ENCODE measurements at places on chromosomes 5 and 9. TPM values are rescaled to one million over a fixed set of nuclear protein-coding genes. Genes with fewer than 3 reads are reported as not detected.
A peak's percentile ranks its signal among the peaks of the same experiment; 100 is the strongest.

DNA sequence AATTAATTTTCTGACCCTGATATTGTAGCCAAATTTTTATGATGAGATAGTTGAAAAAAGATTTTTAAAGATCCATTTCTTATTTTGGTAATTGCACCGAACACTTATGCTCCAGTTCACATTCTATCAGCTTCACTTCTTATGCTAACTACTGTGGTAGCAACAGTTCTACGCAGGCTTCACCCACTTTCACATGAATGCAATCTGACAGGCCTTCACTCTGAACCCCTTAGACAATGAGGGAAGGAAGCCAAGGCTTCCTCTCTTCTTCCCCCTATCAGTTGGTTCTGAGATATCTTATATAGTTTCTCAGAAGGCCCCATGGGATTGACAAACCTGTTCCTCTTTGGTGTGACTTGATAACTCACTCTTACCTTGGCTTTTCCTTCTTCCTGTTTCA, 185.8 kb downstream of the CETN3 start:
- H3K4me3 ChIP-seq, result no peak overlapping the region
- no peak overlapping the region for H3K27ac ChIP-seq
- H3K4me1 ChIP-seq, result no peaks in the 10 kb centered on the region
- H3K36me3 ChIP-seq, result no peaks in the 10 kb centered on the region
- no peaks in the 10 kb centered on the region for H3K27me3 ChIP-seq

DNA sequence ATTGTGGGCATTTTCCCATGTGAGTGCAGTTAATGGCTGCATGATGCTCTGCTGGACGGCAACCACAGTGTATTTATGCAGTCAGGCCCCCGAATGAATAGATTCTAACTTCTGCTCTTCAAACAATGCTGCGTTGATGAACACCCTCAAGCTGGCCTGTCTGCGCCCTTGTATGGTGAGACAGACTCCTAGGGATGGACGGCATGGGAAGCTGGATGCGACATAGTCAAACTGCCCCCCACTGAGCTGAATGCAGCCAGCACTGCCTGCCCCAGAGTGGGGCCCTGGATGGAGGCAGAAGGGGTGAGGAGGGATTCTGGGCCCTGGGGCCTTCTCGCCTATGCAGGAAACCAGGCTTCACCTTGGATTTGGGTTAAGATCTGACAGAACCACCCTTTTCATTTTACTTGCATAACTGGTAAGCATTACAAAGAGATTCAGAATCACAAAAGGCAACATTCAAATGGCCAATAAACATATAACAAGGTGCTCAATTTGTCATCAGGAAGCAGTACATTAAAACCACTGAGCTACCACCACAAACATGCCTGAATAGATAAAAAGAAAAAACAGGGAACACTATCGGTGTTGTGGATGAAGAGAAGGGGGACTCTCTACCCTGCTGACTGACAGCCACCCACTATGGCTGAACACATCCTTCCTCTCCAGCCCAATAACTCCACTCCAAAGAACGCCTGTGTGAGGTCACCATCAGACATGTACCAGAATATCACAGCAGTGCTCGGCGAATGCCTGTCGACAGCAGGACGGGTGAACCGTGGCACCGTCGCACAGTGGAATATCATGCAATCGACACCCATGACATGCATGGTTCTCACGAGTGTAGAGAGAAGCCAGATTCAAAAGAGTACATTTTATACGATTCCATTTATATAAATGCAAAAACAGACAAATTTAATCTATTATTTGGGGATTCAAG, 79.1 kb downstream of the RAPGEF1 start:
- peaks cover 2% of the 10 kb centered on the region for H3K36me3 ChIP-seq
- H3K27ac ChIP-seq, result no peak overlapping the region
- peaks cover 71% of the 10 kb centered on the region for H3K4me1 ChIP-seq
- no peak overlapping the region for H3K4me3 ChIP-seq
- H3K27me3 ChIP-seq, result no peaks in the 10 kb centered on the region
- no peak for DNase-seq

DNA sequence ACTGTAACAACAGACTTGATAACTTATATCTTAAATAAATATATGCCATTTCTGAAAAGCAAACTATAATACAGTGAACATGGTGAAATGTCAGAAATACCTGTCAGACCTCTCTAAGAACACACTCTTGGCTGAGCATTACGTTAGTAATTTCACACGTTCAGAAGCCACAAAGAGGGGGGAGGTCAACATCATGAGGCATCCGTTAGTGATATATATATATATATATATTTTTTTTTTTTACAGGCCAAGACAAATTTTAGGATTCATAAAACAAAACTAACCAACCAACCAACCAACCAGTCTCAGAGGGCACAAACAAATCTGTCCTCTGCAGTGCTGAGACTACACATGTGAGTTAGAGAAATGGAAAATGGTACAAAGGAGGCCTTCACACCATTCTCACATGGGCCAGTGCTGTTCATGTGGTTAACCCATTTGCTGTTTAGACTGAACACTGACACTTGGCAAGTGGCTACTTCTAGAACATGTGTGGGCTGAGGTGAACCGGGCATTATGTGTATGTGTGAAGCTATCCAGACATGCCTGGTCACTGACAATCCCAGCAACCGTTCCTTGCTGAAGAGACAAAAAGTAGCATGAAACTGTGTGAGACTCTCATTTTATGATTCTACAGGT, 54.5 kb downstream of the ELL2 start:
- no peaks in the 10 kb centered on the region for H3K4me1 ChIP-seq
- no peak for DNase-seq
- H3K27ac ChIP-seq, result no peak overlapping the region
- H3K4me3 ChIP-seq, result no peak overlapping the region
- H3K36me3 ChIP-seq, result peaks cover 6% of the 10 kb centered on the region

- H3K4me3 ChIP-seq, result no peak overlapping the region
- no peaks in the 10 kb centered on the region for H3K4me1 ChIP-seq
- no peak overlapping the region for H3K27ac ChIP-seq
Observed at GRCh38 chr5:180142824-180143610, 66.0 kb downstream of the RASGEF1C start.

GRCh38 chr5:15601853-15602252, 101.9 kb downstream of the FBXL7 start:
- DNase-seq, result no peak
- no peak overlapping the region for H3K4me3 ChIP-seq
- H3K36me3 ChIP-seq, result no peaks in the 10 kb centered on the region
- no peaks in the 10 kb centered on the region for H3K27me3 ChIP-seq
- no peaks in the 10 kb centered on the region for H3K4me1 ChIP-seq

- no peaks in the 10 kb centered on the region for H3K36me3 ChIP-seq
- H3K4me3 ChIP-seq, result no peak overlapping the region
- H3K4me1 ChIP-seq, result peaks cover 7% of the 10 kb centered on the region
- peak; percentile 42 for DNase-seq
- H3K27me3 ChIP-seq, result no peaks in the 10 kb centered on the region
Observed at GRCh38 chr5:175464074-175464941, 14.1 kb upstream of the SFXN1 start.

GRCh38 chr9:68536876-68537615, 3.6 kb downstream of the TMEM252 start:
- H3K4me3 ChIP-seq, result no peak overlapping the region
- DNase-seq, result no peak
- H3K27me3 ChIP-seq, result peaks cover 4% of the 10 kb centered on the region
- H3K36me3 ChIP-seq, result no peaks in the 10 kb centered on the region

DNA sequence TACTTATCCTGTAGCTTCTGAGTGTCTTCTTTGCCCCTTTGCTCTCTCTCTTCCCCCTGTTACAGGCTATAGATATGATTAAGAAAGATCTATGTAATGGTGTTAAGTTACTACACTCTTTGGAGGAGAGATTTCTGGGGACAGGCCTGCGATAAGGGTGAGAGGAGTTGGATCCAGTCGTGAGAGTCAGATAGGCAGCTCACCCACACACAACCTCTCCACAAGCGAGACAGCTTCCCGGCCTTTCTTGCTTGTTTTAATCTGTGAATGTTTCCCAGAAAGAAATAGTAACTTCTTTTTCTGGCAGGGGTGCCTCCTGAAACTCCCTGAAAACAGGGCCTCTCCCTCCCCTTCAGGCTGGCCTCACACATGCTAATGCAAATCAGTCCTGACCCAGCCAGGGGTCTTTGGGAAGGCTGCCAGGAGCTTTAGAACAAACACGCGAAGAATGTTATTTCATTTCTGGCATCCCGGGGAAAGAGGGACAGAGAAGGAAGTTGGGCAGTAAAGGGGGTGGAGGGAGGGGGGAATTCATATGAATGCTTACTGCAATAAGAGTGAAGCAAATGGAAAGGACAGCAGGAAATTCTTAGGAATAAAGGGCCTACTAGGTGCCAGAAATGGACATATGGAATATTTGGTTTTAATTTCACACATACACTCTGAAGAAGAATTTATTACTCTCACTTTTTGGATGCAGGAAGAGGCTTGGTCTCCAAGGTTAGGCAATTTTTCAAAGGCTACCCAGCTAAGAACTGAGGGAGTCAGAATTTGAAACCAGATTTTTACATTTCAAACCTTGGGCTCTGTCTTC, 215.8 kb upstream of the TRIM32 start:
- H3K4me3 ChIP-seq, result no peak overlapping the region
- no peak for DNase-seq
- no peaks in the 10 kb centered on the region for H3K4me1 ChIP-seq
- H3K27me3 ChIP-seq, result no peaks in the 10 kb centered on the region
- H3K27ac ChIP-seq, result no peak overlapping the region

DNA sequence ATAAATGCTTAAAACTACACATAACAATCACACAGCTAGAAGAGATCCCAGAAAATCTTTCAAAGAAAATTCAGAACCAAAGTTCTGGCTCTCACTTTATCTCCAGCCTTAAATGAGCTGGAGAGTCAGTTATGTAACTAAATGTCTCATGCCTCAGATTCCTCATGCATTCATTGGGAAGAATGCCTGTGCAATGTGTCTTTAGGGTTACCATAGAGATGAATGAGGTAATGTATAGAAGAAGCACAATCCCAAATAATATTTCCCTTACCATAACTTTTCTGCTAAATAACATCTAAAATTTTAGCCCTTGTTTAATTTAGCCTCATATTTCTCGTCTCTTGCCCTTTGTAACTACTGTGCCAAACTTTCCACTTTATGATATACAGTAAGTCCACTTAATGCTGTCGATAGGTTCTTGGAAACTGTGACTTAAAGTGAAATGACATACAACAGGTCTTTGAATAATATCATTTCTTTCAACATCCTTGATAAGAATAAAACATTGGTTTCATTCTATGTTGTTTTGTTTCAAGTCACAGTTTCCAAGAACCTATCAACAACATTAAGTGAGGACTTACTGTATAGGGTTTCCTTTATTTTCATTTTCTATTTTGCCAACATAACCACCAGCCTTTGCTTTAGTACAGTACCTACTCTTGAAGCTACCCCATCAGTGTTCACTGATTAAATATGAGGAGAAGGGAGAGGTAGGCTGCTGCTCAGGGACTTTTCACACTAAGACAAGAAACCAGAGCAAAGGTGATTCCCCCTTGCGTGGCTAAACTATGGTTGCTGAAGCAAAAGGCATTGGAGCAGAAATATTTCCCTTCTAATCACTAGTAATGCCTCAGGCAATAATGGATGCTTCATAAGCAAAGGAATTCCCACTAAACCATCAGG, 295.7 kb upstream of the PTGER4 start:
- H3K36me3 ChIP-seq, result no peaks in the 10 kb centered on the region
- DNase-seq, result no peak
- H3K27ac ChIP-seq, result peak overlapping the region; percentile 63
- H3K4me1 ChIP-seq, result peaks cover 24% of the 10 kb centered on the region
- peak overlapping the region; percentile 4 for H3K4me3 ChIP-seq
- H3K27me3 ChIP-seq, result no peaks in the 10 kb centered on the region

- DNase-seq, result no peak
- no peaks in the 10 kb centered on the region for H3K36me3 ChIP-seq
- no peaks in the 10 kb centered on the region for H3K27me3 ChIP-seq
- no peaks in the 10 kb centered on the region for H3K4me1 ChIP-seq
- H3K4me3 ChIP-seq, result no peak overlapping the region
- H3K27ac ChIP-seq, result no peak overlapping the region
Observed at GRCh38 chr5:82635561-82636288, 357.6 kb upstream of the RPS23 start.

DNA sequence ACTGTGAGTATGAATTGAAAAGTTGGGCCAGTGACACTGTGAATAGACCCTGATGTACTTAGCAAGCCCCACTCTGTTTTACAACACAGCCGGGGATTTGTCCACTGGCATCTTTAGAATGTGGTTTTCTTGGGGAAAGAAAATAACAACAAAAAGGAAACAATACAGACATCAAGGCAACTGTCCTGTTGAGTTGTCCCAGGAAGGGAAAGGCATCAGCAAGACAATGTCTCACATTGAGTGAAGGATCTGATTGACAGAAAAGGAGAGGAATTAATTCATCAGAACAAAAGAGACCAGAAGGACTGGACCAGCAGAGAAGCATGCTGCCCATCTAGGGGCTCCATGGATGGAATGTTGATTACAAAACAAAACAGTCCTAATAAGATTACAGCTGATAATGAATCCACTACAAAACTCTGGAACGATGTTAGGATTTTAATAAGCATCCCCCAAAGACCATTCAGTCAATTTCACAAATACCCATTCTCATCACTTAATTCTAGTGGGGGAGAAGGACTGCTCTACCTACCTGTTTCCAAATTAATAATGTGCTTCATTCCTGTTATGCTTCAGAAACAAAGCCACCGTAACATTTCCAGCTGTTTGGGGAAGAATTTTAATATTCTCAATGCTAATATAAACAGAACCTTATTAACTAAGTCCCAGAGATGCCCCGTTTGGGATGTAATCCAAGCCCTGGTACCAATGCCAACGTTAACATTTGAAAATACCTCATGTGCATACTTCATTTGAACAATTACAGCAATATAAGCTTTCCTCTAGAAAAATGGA, 298.0 kb downstream of the SPOCK1 start:
- no peak overlapping the region for H3K27ac ChIP-seq
- no peaks in the 10 kb centered on the region for H3K27me3 ChIP-seq
- no peak for DNase-seq

- H3K36me3 ChIP-seq, result no peaks in the 10 kb centered on the region
- H3K27me3 ChIP-seq, result no peaks in the 10 kb centered on the region
- DNase-seq, result no peak
- no peak overlapping the region for H3K4me3 ChIP-seq
- H3K27ac ChIP-seq, result no peak overlapping the region
Observed at GRCh38 chr5:2257326-2258244, 374.9 kb upstream of the IRX4 start.

- peaks cover 6% of the 10 kb centered on the region for H3K4me1 ChIP-seq
- no peak overlapping the region for H3K4me3 ChIP-seq
- no peaks in the 10 kb centered on the region for H3K36me3 ChIP-seq
- no peak overlapping the region for H3K27ac ChIP-seq
Observed at GRCh38 chr5:2739360-2740050, 12.0 kb downstream of the IRX2 start.

NIPAL4 gene
- total RNA-seq, result 0.45 TPM

SPINK6 gene
- not detected for total RNA-seq

N4BP3 gene
- total RNA-seq, result 3.8 TPM

ADAMTS12 gene
- 0.06 TPM for total RNA-seq

CYLC2 gene
- not detected for total RNA-seq

PCA3 gene
- not detected for total RNA-seq

PAPPA gene
- not detected for total RNA-seq
